ENCODE measurements at places on chromosomes 7 and 10.

DNA sequence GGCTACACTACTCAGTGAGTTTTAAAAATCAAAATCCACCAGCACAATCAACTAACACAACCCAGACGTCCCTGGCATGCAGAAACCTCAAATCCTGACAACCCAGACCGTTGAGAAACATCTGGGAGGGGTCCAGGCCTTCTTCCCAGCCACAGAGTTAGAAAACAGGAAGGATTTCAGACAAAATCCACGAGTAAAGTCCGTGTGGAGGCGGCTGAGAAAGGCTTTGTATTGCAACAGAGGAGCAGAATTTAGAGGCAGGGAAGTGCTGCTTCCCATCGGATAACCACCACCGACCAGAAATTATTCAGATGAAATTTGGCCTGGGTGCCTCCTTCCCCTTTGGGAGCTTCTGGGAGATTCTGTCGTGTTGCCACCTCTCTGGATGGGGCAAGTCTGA lies 61.5 kb downstream of the TNS3 start:
- DNase-seq = no peak

GRCh38 chr10:63583909-63584724 lies 62.9 kb downstream of the REEP3 start:
- DNase-seq = no peak

GRCh38 chr10:83253011-83253671 lies 886.2 kb upstream of the GHITM start:
- no peak for DNase-seq

GRCh38 chr7:150847536-150847935 lies 4.8 kb upstream of the AOC1 start:
- no peak for DNase-seq

GRCh38 chr10:49609006-49609282 lies 1.2 kb upstream of the SLC18A3 start:
- no peak for DNase-seq

GRCh38 chr10:118139321-118139720 lies 92.6 kb upstream of the RAB11FIP2 start:
- no peak for DNase-seq

- no peak for DNase-seq
Observed at GRCh38 chr10:76618641-76619040, 1019.0 kb downstream of the KCNMA1 start.

- DNase-seq = no peak
Observed at GRCh38 chr10:633279-634245, 55.9 kb downstream of the DIP2C start.

- no peak for DNase-seq
Observed at GRCh38 chr10:773562-774161, 84.2 kb upstream of the DIP2C start.

DNA sequence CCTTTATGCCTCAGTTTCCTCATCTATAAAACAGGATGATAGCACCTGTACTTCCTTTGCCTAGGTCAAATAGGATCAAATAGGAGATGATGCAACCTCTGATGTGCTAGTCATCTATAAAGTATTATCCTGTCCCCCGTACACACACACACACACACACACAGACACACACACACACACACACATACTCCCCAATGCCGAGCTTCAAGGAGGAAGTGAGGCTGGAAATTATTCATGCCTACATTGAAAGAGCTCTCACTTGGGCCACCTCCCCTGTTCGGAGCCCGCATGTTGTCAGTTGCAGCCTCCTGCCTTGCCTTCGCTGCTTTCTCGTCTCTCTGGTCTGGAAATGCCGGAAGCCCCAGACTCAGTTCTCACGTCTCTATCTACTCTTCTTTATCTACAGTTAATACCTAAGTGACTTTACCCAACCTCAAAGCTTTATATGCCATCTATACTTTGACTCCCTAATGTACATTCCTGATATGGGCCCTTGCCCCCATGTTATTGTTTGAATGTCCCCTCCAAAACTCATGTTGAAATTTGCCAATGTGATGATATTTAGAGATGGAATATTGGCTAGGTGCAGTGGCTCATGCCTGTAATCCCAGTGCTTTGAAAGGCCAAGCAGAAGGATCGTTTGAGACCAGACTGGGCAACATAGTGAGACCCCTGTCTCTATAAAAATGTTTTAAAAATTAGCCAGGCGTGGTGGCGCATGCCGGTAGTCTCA lies 6.9 kb upstream of the UBE2H start:
- no peak for DNase-seq

GRCh38 chr7:2470204-2471021 lies 5.8 kb downstream of the GRIFIN start:
- DNase-seq = no peak

DNA sequence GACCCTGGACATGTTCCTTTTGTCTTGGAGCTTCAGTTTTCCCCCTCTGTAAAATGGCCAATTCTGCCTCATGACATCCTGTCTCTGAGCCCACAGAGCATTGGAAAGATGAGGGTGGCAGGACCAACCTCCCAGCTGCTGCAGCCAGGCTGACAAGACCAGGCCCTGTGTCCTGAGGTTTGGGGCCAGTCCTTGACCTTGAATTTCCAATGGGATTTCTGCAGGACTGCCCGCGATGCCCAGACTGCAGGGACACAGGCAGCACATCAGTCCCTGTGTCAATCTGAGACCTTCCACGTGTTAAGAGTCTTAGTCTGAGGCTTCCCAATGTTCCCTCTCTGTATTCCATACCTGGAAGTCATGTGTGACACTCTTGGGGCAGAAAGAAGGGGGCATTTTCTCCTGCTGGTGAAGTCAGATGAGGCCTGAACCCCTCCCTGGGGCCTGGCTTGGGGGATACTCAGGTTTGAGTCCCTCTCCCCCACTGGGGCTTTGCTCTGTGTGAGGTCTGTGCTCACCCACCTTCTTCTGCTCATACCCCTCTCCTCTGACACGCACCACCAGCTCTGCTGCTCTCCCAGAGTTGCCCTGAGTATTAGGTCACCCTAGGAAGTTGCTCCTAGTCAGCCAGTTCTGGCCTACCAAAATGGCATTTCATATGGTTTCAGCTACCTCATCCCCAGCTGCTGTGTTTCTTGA lies 79.2 kb downstream of the ADCY1 start:
- DNase-seq = no peak

DNA sequence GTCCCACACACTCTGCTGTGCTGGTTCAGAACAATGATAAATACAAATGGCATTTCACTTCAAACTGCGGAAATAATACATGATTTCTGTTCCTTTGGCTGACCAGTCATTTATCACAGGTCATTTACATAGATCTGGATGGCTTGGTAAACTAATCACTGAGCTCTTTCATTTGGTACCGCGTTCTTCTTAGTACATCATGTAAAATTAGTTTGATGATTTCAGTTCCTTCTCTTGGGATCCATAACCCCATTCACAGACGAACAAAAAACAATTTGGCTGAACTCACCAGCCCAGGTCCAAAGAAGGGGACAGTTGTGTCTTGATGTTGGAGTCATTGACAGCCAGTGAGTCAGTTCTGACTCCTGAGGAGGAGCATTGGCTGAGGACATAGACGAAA lies 689.8 kb downstream of the INHBA start:
- DNase-seq = peak; percentile 60

GRCh38 chr10:73591935-73592699 lies 975 bp upstream of the USP54 start:
- DNase-seq = peak; percentile 59

GRCh38 chr10:130079614-130080460 lies 30.8 kb downstream of the C10orf143 start:
- DNase-seq = no peak

- no peak for DNase-seq
Observed at GRCh38 chr7:124557101-124557500, 208.5 kb downstream of the GPR37 start.

DNA sequence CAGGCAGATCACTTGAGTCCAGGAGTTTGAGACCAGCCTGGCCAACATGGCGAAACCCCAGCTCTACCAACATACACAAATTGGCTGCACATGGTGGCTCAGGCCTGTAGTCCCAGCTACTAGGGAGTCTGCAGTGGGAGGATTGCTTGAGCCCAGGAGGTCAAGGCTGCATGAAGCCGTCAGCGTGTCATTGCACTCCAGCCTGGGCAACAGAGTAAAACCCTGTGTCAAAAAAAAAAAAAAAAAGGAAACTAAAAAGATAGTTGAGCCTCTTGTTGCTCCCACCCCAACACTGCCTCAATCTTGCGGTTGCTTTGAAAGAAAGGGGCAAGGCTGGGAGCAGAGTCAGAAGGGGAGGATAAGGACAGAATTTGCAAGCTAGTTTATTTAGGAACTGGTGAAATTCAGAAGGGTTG lies 69.9 kb downstream of the SYPL1 start:
- DNase-seq = no peak

GRCh38 chr7:142657376-142657775 lies 91.9 kb upstream of the PRSS1 start:
- DNase-seq = no peak

GRCh38 chr7:158777793-158778192 lies 51.5 kb downstream of the ESYT2 start:
- no peak for DNase-seq

DNA sequence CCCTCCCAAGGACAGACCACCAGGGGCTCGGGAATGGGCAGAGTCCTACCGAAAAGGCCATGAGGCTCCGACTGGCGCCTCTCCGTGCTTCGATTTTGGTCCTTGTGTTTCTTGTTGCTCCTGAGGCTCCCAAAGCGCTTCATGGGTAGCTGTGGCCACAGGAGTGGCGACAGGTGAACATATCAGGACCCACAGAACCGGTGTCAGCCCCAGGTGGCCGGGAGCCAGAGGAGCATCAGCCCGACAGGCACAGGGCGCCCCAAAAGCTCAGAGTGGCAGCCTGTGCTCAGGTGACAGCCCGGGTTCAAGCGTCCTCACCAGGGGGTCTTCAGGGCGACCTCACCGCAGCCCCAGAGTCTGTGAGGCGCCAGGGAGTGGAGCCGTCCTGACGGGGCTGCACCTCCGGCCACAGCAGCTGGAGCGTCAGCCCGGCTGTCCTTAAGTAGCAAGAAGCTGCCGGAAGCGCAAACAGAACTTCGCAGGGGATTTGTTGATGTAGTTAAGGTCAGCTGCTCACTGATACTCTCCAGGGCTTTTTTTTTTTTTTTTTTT lies 141.0 kb downstream of the PRKAG2 start:
- no peak for DNase-seq

DNA sequence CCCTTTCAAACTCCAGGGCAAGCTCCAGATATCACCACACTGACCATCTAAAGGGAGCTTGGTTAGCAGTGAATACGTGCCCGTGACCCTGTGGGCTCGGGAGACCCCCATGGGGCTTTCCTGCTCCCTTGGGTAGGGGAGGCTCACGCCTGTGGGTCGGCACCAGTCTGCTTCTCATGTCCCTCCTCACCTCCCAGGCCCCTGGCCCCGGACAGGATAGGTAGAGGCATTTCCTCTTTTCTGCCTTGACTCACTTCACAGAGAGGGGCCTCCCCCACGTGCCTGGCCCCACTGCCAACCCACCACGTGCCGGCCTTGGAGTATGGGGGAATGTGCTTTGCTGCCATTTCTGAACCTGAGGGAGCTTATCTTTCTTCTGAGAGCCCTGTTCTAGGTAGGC lies 131.3 kb upstream of the FAM20C start:
- DNase-seq = no peak

GRCh38 chr10:101777619-101778145 lies 1.8 kb upstream of the FGF8 start:
- DNase-seq = no peak

DNA sequence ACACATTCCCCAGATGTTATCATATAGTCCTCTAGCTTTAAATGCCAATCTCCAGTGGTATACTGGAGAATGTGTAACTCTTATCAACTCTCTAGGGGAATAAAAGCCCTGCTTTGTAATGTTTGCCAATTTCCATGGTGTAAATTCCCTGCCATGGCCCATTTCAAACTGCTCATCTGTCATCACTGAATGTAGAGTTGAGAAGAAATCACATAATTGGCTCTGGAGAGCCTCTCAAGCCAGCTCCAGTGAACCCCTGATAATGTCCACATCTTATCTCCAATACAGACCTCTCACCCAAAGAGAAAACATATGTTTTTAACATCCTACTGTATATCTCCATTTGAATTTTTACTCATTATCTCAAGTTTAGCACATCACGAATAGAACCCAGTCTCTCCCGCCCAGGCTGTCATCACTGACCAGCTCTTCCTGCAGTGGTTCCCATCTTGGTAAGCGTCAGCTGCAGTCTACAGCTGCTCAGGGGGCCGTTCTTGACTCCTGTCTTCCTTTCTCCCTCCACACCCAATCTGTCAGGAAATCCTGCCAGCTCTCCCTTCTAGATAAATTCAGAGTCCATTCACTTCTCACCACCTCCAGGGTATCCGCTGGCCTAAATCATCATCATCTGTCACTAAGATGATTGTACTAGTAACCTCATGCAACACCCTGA lies 332.4 kb downstream of the FRMD4A start:
- no peak for DNase-seq

DNA sequence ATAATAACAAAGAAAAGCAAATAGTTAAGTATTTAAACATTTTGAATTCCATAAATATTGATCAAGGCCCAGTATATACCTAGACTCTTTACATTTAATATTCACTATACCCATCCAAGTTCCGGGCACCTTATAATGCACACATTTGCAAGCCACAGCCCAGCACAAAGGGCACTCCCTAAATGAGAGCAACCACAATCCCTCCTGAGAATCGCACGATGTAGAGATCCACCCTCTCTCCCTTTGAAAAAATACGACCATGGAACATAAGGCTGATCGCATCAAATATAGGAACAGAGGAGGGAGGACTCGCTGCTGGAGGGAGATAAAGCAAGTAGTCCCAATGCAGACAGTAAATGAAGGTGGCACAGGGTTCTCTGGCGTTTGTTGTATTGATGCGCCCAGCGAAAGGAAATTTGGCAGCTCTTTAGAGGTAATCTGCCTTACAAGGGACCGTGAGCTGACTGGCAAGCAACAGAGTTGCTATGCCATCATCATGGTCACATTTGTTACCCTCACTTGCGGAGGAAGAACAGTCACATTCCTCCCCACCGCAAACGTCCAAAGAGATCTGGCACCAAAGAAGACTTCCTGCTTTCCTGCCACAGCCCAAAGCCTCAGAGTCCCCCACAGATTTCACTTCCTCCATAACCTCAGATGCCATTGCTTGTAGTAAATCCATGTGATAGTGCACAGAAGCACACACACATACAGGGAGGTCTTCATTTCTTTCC lies 16.1 kb upstream of the TAS2R40 start:
- DNase-seq = no peak

- no peak for DNase-seq
Observed at GRCh38 chr10:62185919-62186692, 82.5 kb downstream of the RTKN2 start.

GRCh38 chr7:92988941-92989545 lies 128.7 kb downstream of the SAMD9 start:
- DNase-seq = no peak

DNA sequence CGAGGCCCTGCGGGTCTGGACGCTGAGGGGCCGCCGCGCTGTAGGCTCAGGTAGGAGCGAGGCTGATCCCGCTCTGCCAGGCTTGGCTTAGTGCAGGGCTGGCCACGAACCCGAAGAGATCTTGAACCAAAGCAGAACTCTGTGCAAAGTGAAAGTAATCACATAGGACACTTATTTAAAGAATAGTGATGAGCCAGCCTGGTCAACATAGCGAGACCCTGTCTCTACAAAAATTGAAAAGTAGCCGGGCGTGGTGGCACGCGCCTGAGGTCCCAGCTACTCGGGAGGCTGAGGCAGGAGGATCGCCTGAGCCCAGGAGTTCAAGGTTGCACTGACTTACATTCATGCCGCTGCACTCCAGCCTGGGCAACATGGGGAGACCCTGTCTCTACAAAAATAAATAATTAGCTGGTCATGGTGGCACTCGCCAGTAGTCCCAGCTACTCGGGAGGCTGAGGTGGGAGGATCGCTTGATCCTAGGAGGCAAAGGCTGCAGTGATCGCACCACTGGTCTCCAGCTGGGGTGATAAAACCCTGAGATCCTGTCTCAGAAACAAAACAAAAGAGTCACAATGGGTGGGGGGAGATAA lies 541 bp downstream of the ZSCAN25 start:
- DNase-seq = no peak

All from lung microvascular endothelial cell (primary cell).